ENCODE measurements at places on chromosomes 13 and 19.

DNA sequence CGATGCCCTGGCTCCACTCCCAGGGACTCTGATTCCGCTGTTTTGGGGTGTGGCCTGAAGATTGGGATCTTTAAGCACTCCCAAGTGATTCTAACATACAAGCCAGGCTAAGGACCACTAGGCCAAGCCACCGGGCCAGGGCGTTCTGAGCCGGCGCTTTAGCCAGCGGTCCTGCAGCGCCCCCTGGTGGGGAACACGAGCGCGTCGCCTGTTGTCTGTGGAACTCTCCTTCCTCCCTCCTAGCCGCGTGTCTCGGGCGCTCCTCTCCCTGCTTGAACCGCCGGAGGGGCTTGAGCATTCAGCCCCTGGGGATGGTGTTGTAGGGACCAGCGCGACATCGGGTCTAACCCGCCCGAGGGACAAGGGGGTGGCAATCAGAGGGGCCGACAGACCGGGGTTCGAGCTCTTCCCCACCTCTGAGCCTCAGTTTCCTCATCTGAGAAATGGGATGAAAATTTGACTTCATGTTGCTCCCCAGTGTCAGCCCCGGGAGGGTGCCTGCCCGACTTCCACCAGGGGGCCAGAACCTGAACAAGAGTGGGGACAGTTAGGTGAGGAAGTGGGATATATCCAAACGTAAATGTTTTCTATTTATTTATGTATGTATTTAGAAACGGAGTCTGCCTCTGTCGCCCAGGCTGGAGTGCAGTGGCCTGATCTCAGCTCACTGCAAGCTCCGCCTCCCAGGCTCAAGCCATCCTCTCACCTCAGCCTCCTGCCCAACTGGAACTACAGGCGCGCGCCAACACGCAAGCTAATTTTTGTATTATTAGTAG, 18.0 kb upstream of the PNMA8B start:
- DNase-seq, result no peak

- no peak for DNase-seq
These were observed 27.8 kb upstream of the F2RL3 start for GRCh38 chr19:16861011-16861410.

DNA sequence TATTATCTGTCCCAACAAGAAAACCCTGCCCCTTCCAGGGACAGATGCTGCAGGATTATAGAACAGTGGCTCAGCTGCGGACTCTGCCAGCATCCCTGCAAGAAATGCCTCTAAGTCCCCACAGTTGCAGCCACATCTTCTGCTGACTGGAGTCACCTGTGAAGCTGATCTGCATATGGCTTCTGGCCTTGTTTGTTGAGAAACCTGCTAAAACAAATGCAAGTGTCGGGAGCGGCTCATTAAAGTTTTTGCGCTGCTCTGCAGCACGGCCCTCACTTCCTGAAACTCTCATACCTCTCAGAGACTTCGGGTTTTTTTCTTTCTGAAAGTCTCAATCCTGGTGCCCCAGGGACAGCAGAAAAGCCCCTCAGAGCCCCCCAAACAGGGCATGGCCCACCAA, 725.0 kb downstream of the UQCRFS1 start:
- no peak for DNase-seq

DNA sequence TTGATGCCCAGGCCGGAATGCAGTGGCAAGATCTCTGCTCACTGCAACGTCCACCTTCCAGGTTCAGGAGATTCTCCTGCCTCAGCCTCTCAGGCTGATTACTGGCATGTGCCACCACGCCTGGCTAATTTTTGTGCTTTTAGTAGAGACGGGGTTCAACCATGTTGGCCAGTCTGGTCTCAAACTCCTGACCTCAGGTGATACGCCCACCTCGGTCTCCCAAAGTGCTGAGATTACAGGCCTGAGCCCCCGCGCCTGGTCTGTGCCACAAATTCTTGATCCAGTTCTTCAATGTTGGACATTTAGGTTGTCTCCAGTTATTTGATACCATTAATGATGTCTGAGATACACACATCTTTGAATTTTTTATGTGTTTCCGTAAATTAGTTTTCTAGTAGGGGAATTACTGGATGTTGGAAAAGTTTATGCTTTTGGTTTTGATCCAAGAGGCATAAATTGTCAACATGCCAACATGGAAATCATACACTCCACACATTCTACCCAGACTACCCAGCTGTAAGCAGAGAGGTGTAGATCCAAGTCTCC, 525 bp upstream of the COG3 start:
- DNase-seq, result no peak

- DNase-seq, result no peak
These were observed 80.5 kb downstream of the STK24 start for GRCh38 chr13:98496479-98496791.

Measured in cerebellar nuclear complex (tissue), 1 donor.